ENCODE measurements at places on chromosomes 12 and 14.

GRCh38 chr12:117485984-117486839, 124.8 kb upstream of the NOS1 start:
- peak; percentile 18 for DNase-seq

DNA sequence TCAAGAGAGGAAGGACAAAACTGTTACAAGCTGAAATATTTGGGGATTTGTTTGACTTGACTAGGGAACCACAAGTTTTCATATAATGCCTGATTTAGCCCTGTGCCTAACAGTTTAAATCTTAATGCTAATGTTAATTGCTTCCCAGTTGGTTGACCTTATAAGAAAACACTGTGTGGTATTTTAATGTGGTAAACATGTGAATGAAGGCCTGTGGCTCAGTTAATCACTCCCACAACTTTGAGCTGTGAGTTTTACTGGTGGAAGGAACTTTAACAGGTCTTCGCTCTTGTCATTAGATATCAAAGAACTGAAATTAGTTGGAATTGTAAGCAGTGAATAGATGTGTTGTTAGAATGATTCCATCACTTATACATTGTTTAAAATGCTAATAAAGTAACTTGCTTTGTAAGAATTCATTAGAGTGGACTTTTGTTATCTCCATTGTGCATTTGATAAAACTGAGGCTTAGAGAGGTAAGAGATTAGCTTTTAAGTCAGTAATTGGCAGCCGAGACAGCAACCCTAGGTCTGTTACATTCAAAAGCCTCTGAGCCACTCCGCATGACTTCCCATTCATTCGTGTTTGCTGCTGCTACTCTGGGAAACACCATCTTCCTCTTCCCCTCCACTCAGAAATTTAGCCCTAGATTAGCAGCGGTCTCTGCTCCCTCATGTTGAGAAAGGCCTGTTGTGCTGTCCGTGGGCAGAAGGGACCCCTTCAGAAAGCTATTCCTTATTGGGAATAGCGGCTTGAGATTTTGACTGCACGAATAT, 1.0 kb upstream of the TBK1 start:
- peak; percentile 44 for DNase-seq

DNA sequence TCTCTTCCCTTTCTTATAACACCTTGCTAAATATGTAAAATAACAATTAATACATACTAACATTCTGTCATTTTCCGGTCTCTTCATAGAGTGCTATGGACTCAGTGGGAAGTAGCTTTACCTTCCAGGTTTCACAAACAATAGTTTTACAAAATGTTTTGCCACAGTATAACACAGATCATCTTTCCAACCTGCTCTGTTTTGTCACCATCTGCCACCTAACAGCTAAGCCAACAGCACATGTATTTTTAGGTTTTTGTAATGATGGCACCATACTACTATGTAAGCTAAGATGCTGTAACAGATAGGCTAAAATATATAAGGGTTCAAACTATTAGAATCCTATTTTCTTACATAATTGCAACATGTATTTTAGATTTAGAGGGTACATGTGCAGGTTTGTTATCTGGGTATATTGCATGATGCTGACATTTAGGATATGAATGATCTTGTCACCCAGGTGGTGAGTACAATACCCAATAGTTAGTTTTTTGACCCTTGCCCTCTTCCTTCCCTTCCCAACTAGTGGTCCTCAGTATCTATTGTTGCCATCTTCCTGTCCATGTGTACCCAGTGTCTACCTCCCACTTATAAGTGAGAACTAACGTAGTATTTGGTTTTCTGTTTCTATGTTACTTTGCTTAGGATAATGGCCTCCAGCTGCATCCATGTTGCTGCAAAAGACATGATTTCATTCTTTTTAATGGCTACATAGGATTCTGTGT, 8.7 kb downstream of the RHOJ start:
- DNase-seq: no peak

- peak; percentile 72 for DNase-seq
Measured at GRCh38 chr12:62689042-62689839, 222.6 kb downstream of the MON2 start.

DNA sequence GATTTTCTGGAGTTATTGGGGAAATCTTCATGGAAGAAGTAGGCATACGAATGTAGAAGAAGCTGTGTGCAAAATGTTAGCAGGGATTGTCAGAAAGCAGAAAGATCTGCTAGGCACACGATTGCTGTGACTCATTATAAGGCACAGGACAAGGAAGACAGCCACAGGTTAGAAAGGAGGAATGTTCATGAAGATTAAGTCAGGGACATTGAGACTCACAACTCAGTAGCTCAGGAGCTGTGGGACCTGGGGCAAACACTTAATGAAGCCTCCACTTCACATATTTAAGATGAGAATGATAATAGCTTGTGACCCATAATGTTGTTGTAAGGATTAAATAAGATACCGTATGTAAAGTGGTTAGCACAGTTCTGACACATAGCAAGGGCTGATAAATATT, 26.6 kb upstream of the RTRAF start:
- peak; percentile 16 for DNase-seq

GRCh38 chr14:71752111-71752738, 180.0 kb upstream of the RGS6 start:
- no peak for DNase-seq

GRCh38 chr12:24814379-24815113, 134.4 kb downstream of the BCAT1 start:
- DNase-seq: no peak

GRCh38 chr12:106914796-106915634, 40.7 kb upstream of the TMEM263 start:
- no peak for DNase-seq

DNA sequence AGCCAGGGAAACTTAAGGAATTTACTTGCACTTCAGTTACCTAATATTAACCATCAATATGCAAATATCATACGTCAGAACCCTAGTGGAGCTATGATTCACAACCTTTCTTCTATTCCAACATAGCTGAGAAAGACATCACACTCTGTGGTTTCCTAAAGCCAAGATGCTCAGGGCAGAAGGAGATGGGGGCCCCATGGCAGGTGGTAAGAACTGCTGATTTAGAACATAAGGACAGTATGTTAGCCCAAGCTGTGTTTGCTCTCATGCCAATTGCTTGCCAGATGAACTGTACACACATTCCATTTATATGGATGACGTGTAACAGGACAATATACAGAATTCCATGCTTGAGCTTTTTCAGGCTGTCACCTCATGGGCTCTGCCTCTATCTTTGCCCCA, 34.6 kb downstream of the HECTD4 start:
- peak; percentile 49 for DNase-seq

GRCh38 chr14:94401083-94401482, 12.7 kb upstream of the SERPINA1 start:
- DNase-seq: peak; percentile 54

GRCh38 chr14:31207287-31207754, 272 bp downstream of the HECTD1 start:
- DNase-seq: peak; percentile 81

GRCh38 chr12:109448707-109449390, 28.3 kb downstream of the KCTD10 start:
- no peak for DNase-seq

GRCh38 chr12:89206390-89206789, 145.9 kb downstream of the DUSP6 start:
- DNase-seq: no peak

- DNase-seq: no peak
Measured at GRCh38 chr12:94059394-94060368, 88.7 kb upstream of the PLXNC1 start.

GRCh38 chr12:54373649-54374561, 9.6 kb upstream of the GPR84 start:
- DNase-seq: peak; percentile 43

DNA sequence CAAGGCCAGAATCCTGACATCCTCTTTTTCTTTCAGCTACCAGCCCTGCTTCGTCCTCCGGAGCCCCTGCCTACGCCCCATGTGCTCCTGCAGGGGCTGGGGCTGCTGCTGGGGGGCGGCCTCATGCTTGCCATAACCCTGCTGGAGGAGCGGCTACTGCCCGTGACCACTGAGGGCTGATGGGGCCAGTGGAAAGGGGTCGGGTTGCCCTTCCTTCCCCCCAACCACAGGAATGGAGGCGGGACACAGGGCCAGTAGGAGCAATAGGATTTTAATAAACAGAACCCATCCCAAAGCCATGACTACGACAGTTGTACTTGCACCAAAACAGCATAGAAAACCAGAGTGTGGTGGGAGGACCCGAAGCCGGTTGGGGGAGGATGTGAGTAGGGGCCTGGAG, 7.7 kb downstream of the SLC39A5 start:
- DNase-seq: no peak

DNA sequence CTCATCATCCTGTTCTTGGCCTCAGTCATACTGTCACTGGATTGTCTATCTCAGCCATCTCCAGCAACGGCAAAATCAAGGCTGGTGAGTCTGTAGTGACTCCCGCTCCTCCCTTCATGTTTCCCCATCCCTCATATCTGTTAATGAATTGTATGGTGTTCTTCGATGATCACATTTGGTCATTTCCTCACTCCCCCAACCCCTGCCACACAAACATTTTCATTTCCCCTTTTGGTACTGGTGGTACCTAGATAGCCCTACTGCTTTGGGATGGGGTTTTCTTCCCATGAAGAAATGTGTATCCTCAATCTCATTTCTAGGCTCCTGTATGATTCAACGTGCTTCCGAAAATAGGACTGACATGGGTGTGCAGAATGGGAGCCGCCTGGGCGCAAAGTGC, 2.7 kb upstream of the KLHL33 start:
- DNase-seq: no peak

All from M059J (cell line).